Endothelial cell of umbilical vein (primary cell): ENCODE measurements at places on chromosomes 12 and 14. TPM values are rescaled to one million over a fixed set of nuclear protein-coding genes. Genes with fewer than 3 reads are reported as not detected.
A peak's percentile ranks its signal among the peaks of the same experiment; 100 is the strongest.

The TBX3 gene
- total RNA-seq, result 1.1 and 2.0 TPM in 2 replicates

The RDH12 gene
- total RNA-seq, result not detected in 2 replicates

The LRRIQ1 gene
- total RNA-seq, result 0.20 and 0.21 TPM in 2 replicates

The SYT1 gene
- 15.3 and 18.8 TPM in 2 replicates for total RNA-seq

The DLGAP5 gene
- 83.2 and 83.5 TPM in 2 replicates for total RNA-seq

The KRT85 gene
- total RNA-seq, result not detected in 2 replicates

The SETD3 gene
- total RNA-seq, result 51.9 and 53.1 TPM in 2 replicates

The LTB4R gene
- total RNA-seq, result 6.2 and 10.5 TPM in 2 replicates

- H3K27me3 ChIP-seq, result no peaks in the 10 kb centered on the region
- peaks cover 8% of the 10 kb centered on the region for H3K4me1 ChIP-seq
- DNase-seq, result no peak
- H3K36me3 ChIP-seq, result no peaks in the 10 kb centered on the region
- no peak overlapping the region for H3K4me3 ChIP-seq
Measured at GRCh38 chr12:1666215-1666614, 24.7 kb upstream of the ADIPOR2 start.

DNA sequence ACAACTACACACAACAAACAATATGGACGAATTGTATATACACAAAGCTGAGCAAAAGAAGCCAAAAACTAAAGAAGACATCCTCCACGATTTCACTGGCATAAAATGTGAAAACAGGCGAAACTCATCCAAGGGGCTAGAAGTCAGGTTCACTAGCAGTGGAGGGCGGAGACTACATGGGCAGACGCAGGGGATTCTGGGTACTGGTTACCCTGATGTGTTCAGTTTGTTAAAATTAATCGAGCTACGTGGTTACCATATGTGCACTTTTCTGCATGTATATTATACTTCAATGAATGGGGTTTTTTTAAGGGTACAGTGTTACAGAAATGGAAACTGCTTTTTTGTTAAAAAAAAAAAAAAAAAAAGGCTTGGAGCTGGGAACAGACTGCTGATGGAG lies 12.3 kb downstream of the KDM2B start:
- no peak overlapping the region for H3K4me3 ChIP-seq
- H3K4me1 ChIP-seq, result no peaks in the 10 kb centered on the region
- DNase-seq, result no peak
- H3K36me3 ChIP-seq, result no peaks in the 10 kb centered on the region
- no peak overlapping the region for H3K27ac ChIP-seq

DNA sequence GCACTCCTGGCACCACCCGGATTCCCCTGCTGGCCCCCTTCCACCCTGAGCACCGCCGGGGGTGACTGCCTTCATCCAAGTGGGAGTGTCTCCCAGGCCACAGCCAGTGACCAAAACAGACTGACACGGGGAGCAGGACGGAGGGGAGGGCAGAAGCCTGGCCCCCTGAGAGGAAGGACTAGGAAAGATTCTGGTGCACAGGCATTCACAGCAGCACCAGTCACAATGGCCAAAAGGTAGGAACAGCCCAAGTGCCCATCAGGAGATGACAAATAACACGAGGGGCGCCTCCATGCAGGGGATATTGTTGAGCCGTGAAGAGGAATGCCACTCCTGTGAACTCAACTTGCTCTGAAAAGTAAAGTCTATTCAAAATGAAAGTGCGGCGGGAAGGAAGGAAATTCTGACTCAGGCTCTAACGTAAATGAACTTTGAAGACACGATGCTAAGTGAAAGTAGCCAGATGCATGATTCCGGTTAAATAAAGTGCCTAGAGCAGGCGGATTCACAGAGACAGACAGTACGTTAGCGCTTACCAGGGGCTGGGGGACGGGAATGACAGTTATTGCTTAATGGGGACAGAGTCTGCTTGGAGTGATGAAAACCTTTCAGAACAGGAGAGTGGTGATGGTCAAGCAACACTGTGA lies 146.1 kb upstream of the NCOR2 start:
- peak overlapping the region; percentile 94 for H3K27ac ChIP-seq
- peak overlapping the region; percentile 9 for H3K4me3 ChIP-seq
- peaks cover 24% of the 10 kb centered on the region for H3K4me1 ChIP-seq
- H3K36me3 ChIP-seq, result no peaks in the 10 kb centered on the region
- DNase-seq, result peak; percentile 96

- no peaks in the 10 kb centered on the region for H3K36me3 ChIP-seq
- no peaks in the 10 kb centered on the region for H3K27me3 ChIP-seq
- no peak overlapping the region for H3K27ac ChIP-seq
- DNase-seq, result no peak
Measured at GRCh38 chr12:72295101-72295500, 22.9 kb downstream of the TRHDE start.

- peaks cover 15% of the 10 kb centered on the region for H3K4me1 ChIP-seq
- H3K4me3 ChIP-seq, result no peak overlapping the region
- H3K36me3 ChIP-seq, result no peaks in the 10 kb centered on the region
Measured at GRCh38 chr12:51020448-51021182, 5.6 kb downstream of the SLC11A2 start.

DNA sequence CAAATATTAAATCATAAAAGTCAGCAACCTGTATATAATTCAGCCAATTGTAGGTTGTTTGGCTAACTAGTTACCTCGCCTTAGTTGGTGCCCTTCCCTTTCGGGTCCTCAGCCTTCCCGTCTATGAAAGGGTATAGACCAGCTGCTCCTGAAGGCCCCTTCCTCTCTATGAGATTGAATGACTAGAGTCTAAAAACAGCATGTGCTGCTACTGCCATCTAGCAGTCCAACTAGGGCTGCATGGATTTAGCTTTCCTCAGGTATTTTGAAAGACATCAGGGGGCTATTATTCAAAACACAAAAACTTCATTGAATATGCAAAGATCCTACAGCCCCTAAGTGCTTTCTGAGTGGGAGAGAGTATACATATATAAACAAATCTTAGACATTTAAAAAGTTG lies 37.0 kb upstream of the TMEM263 start:
- H3K27me3 ChIP-seq, result peaks cover 8% of the 10 kb centered on the region
- H3K4me1 ChIP-seq, result peaks cover 13% of the 10 kb centered on the region

DNA sequence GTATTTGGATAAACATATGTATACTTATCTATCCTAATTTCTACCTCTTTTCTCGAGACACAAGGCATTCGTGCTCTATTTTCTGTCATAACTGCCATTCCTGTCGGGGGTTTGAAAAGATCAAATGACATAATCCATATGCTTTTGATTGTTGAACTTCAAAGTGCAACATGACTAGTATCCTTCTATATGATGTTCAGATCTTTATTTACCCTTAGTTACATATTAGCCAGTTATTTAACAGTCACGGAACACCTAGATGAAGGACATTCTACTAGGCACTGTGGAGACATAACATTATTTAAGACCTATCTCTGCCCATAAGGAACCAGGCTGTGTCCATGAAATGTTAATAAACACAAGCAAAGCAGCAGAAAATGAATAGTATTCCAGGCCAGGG lies 11.2 kb upstream of the GRIN2B start:
- no peaks in the 10 kb centered on the region for H3K27me3 ChIP-seq
- no peaks in the 10 kb centered on the region for H3K36me3 ChIP-seq
- H3K27ac ChIP-seq, result no peak overlapping the region
- no peak overlapping the region for H3K4me3 ChIP-seq
- no peak for DNase-seq
- H3K4me1 ChIP-seq, result no peaks in the 10 kb centered on the region

- DNase-seq, result no peak
- no peaks in the 10 kb centered on the region for H3K27me3 ChIP-seq
- H3K27ac ChIP-seq, result no peak overlapping the region
- no peak overlapping the region for H3K4me3 ChIP-seq
- no peaks in the 10 kb centered on the region for H3K36me3 ChIP-seq
Measured at GRCh38 chr12:115726691-115727090, 550.8 kb downstream of the MED13L start.

- H3K27ac ChIP-seq, result no peak overlapping the region
- DNase-seq, result no peak
- H3K4me3 ChIP-seq, result no peak overlapping the region
Measured at GRCh38 chr12:21823581-21823980, 49.1 kb upstream of the KCNJ8 start.

DNA sequence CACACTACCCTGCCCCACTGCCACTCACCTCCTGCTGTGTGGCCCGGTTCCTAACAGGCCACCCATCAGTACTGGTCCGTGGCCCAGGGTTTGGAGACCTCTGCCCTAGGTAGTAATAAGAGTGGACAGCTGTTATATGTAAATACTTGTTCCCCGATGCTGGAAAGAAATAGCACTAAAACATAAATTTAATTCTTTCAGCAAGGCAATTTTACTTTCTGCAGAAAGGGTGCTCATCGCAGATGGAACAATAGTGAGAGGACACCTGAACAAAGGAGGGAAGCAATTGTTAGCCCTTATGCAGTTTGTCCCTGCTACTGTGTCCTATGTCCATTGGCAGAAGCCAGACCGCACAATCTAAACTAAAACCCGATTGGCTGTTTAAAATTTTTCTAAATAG lies 5.9 kb upstream of the CYP46A1 start:
- no peak for DNase-seq
- peaks cover 10% of the 10 kb centered on the region for H3K27me3 ChIP-seq
- H3K4me3 ChIP-seq, result no peak overlapping the region
- no peak overlapping the region for H3K27ac ChIP-seq

GRCh38 chr14:104558231-104559027 lies 21.1 kb upstream of the C14orf180 start:
- H3K36me3 ChIP-seq, result no peaks in the 10 kb centered on the region
- no peaks in the 10 kb centered on the region for H3K4me1 ChIP-seq
- no peak overlapping the region for H3K4me3 ChIP-seq
- no peak overlapping the region for H3K27ac ChIP-seq
- H3K27me3 ChIP-seq, result no peaks in the 10 kb centered on the region

GRCh38 chr12:55732288-55732687 lies 3.5 kb upstream of the CD63 start:
- H3K4me3 ChIP-seq, result no peak overlapping the region
- no peaks in the 10 kb centered on the region for H3K36me3 ChIP-seq
- H3K27me3 ChIP-seq, result no peaks in the 10 kb centered on the region
- no peak for DNase-seq

- H3K27me3 ChIP-seq, result no peaks in the 10 kb centered on the region
- DNase-seq, result peak; percentile 89
- H3K27ac ChIP-seq, result peak overlapping the region; percentile 42
- H3K4me1 ChIP-seq, result peaks cover 37% of the 10 kb centered on the region
- H3K36me3 ChIP-seq, result no peaks in the 10 kb centered on the region
Measured at GRCh38 chr14:77580964-77581505, 35.4 kb downstream of the SPTLC2 start.

DNA sequence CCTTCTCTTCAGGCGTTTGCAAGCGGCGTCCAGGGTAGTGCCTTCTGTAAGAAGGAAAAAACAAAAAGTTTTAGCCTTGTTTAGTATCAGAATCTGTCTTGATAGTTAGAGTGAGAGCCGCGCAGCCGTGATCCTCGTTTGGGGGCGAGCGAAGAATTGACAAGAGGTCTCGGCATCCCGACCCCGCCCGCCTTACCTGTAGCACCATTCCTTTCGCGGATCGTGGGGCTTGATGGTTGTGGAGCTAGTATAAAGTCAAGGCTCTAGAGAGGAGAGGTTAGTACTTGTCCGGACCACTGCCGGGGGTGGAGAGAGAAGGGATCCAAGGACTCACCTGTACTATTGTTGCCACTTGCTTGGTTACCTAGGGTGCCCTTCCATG lies 494 bp downstream of the TMTC3 start:
- no peak for DNase-seq
- no peaks in the 10 kb centered on the region for H3K36me3 ChIP-seq
- peaks cover 15% of the 10 kb centered on the region for H3K4me1 ChIP-seq
- H3K27me3 ChIP-seq, result no peaks in the 10 kb centered on the region
- peak overlapping the region; percentile 68 for H3K4me3 ChIP-seq

DNA sequence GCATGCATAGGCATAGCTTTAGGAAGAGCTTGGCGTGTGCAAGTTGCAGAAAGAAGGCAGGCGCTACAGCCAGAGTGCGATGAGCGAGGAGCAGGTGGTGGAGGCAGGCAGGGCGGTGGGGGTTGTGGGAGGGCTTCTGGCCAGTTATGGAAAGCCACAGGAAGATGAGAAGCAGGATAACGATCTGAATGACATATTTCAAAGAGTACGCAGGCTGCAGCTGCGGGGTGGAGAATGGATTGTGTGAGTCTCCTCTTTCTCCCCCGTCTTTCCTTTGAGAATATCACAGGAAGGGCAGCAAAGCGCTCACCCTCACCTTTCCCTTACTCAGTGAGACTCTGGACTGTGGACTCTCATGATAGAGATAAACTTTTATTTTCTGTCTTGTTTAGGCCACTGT lies 48.7 kb upstream of the PLXNC1 start:
- no peak overlapping the region for H3K27ac ChIP-seq
- H3K4me3 ChIP-seq, result no peak overlapping the region
- no peaks in the 10 kb centered on the region for H3K36me3 ChIP-seq
- peaks cover 3% of the 10 kb centered on the region for H3K27me3 ChIP-seq
- peaks cover 22% of the 10 kb centered on the region for H3K4me1 ChIP-seq

DNA sequence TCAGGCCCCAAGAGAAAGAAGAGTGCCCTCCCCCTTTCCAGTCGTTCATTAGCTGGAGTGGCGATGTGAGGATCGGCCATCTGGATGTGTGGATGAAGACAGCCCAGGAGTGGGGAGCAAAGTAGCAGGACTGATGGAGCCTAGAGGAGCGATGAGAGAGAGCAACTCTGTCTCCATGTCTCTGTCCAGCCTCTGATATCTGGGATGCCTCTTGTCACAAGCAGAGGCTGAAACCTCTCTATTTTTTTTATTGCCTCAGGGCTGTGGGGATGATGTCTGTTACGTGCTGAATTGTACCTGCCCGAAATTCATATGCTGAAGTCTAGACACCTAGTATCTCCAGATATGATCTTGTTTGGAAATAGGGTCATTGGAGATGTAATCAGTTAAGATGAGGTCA lies 2.7 kb downstream of the SERPINA11 start:
- no peak overlapping the region for H3K27ac ChIP-seq
- no peak overlapping the region for H3K4me3 ChIP-seq
- DNase-seq, result no peak
- no peaks in the 10 kb centered on the region for H3K4me1 ChIP-seq
- no peaks in the 10 kb centered on the region for H3K36me3 ChIP-seq

DNA sequence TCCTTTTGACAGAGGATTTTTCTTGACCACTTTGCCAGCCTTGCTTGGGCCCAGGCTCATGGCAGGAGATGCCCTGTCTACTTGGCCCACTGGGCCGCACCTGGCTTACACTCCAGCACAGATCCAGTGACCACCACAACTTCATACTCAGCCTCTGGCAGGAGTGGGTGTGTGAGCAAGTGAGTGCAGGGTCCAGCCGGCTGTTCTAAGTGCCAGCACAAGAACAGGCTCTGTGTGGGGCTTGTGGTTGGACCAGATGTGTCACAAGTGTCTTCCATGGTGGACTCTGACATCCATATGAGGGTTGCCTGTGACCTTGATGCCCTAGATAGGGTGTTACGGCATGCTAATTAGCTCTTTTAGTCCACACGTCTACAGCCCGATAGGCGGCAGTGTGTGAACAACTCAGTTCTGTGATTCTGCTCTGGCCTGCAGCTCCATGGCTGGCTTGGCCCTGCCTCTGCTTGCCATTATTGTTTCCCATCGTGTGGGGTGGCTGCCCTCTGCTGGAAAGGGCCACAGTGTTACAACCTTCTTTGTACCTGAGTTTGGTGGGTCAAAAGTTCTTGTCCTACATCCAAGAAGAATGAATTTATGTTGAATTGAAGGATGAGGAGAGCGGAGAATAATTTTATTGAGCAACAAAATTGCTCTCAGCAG lies 1089.1 kb downstream of the SLC6A15 start:
- no peaks in the 10 kb centered on the region for H3K36me3 ChIP-seq
- no peaks in the 10 kb centered on the region for H3K4me1 ChIP-seq
- H3K27ac ChIP-seq, result no peak overlapping the region
